CD8-positive, alpha-beta memory T cell (primary cell): ENCODE measurements at places on chromosomes 6 and 20.

GRCh38 chr6:30047220-30047619 lies 13.8 kb upstream of the POLR1H start:
- no peak for DNase-seq

DNA sequence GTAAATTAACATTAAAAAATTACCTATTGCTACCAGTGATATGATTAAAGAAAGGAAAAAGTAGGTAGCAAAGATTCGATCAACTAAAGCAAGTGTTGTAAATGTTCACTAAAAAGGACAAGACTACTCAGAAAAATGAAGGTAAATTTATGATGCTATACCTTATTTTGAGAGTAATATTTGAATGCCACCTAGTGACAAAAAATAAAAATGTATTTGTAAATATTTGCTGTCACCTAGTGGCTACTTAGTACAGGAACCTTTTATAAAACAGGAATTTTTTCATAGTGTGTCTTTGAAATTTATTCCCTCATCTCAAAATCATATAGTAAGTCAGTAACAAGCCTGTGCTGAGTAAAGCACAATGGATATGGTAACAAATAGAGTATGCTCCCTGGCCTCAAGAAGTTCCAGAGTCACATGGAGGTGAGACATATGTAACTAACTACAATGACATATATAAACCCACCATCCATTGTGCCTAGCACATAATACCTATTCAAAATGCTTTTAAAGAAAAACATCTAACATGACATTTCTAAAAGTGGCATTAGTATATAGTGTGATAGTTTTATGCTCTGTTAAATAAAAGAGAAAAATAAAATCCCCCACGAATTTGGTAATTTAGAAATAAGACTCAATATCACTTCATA lies 193.1 kb upstream of the SIM1 start:
- DNase-seq = no peak

GRCh38 chr6:1945235-1945832 lies 300.1 kb downstream of the GMDS start:
- DNase-seq = no peak

DNA sequence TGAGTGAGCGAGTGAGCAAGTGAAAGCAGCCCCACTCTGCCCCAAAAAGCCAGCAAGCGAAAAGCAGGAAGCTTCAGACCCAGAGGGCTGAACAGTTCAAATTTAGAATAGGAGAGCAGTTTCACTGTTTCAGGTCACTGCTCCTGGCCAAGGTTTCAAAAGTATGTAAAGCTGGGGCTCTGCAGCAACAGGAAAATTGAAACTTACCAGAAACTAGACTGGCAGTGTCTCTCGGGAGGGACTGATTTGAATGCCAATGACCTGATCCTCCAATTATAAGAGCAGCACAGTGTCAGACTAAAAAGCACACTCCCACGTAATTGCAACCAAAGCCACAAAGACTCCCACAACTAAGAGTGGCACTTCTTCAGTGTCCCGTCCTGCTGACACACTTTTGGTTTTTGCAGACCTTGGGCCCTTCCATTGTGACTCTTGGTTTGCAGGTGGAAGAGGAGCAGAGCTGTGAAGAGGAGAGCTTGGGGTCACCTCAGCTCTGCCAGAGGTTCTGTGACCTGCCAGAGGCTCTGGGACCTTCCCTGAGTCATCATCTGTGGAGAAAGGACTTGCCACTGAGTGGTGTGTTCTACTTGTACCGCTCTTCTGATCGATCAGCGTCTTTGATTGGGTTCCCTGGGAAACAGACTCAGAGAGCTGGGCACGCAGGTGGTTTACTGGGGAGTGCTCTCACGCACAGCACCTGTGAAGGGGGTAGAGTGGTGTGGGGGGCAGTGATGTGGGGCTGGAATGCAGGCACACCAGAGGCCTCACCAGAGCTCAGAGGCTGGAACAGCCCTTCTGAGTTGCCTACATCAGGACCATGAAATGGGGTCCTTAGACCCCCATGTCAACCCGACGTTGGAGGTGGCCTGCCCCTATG lies 52.7 kb upstream of the PTGIS start:
- no peak for DNase-seq

GRCh38 chr6:26351544-26351953 lies 13.4 kb upstream of the BTN3A2 start:
- DNase-seq = no peak

- DNase-seq = no peak
These were observed 26.9 kb upstream of the MRPS18A start for GRCh38 chr6:43714311-43715055.
